ENCODE measurements at places on chromosomes 7 and 10. TPM values are rescaled to one million over a fixed set of nuclear protein-coding genes. Genes with fewer than 3 reads are reported as not detected.

Gene CCDC172
- not detected for polyA plus RNA-seq

DNA sequence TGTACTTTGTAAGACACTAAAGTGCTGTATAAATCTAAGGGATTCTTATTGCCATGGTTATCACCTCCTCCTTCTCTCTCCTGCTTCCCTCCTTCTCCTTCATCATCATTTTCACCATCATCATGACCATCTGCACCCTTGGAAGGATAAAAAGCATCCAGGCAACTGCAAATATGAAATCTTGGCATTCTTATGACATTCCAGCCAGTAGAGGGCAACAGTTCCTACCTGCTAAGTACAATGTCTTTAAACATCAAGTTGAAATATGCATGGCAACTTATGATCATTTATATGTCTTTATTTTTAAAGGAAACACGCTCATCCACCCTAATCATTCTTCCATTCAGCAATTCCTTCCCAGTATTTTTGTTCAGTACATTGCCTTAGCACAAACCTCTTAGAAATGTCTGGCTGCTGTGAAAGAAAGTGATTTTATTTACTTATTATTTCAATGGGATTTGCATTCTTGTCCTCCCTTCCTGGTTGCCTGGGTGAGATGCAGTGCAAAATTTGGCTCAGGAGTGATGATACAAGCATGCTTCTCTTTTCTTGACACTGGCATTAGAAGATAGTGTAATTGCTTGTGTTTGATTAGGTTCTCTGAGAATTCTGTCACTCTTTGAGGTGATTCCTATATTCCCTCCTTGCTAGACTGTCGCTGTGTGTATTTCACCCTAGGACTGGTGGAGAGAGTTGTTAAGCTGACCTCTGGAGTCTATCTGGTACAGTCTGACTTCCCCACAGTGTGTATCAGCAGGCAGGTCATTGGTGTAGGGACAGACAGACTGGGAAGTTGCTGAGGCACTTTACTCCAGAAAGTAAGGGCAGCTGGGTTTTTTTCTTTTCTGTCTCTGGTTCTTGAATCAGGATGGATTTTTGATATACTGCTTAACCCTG, 188.5 kb upstream of the BMPER start:
- no peak for DNase-seq
- H3K36me3 ChIP-seq = peaks cover 5% of the 10 kb centered on the region
- no peak overlapping the region for H3K4me3 ChIP-seq
- no peak overlapping the region for H3K27ac ChIP-seq
- peaks cover 4% of the 10 kb centered on the region for H3K27me3 ChIP-seq

DNA sequence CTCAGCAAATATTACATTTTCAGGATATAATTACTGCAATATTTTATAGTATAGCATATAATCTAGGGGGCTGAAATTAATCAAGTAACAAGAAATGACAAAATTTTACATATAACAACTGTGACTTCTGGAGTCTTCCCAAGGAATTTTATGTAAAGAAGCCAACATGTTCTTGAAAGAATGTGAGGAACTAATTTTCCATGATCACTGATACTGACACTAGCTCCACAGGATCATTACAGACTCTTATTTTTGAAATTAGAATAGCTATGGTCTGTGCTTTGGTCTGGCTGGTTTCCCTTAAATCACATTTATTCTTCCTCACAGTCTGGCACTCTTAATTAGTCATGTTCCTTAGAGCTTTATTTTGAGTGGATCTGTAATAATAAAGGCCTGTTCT, 267.7 kb upstream of the SEMA3A start:
- no peak for DNase-seq
- H3K36me3 ChIP-seq = no peaks in the 10 kb centered on the region
- no peak overlapping the region for H3K4me3 ChIP-seq
- no peaks in the 10 kb centered on the region for H3K4me1 ChIP-seq
- H3K27me3 ChIP-seq = no peaks in the 10 kb centered on the region

- H3K27me3 ChIP-seq = no peaks in the 10 kb centered on the region
- DNase-seq = no peak
- H3K4me3 ChIP-seq = no peak overlapping the region
- peaks cover 57% of the 10 kb centered on the region for H3K4me1 ChIP-seq
- peaks cover 20% of the 10 kb centered on the region for H3K36me3 ChIP-seq
- peak overlapping the region; percentile 79 for H3K27ac ChIP-seq
Observed at GRCh38 chr7:1021366-1021765, 23.0 kb upstream of the GPR146 start.

DNA sequence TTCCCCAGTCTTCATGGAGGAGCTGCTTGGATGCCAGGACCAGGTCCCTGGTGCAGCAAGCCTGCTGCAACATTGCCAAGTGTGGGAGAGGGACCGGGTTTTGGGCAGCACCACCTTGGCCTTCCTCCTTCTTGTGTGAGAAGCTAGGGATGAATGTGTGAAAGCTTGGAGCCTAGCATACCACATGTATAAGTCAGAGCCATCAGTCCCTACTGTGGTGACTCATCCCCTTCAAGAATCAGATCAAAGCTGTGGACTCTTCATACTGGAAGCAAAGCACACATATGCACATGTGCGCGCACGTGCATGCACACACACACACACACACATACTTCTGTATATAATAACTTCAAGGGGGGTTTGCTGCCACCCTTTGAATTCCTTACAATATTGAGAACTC, 527.8 kb downstream of the LRMDA start:
- H3K4me3 ChIP-seq = no peak overlapping the region
- DNase-seq = no peak
- H3K4me1 ChIP-seq = no peaks in the 10 kb centered on the region
- H3K27me3 ChIP-seq = no peaks in the 10 kb centered on the region

- peak; percentile 12 for DNase-seq
- H3K27me3 ChIP-seq = peaks cover 4% of the 10 kb centered on the region
- no peak overlapping the region for H3K4me3 ChIP-seq
- no peak overlapping the region for H3K27ac ChIP-seq
- H3K36me3 ChIP-seq = no peaks in the 10 kb centered on the region
Observed at GRCh38 chr10:36725581-36726520, 399.5 kb upstream of the ANKRD30A start.

DNA sequence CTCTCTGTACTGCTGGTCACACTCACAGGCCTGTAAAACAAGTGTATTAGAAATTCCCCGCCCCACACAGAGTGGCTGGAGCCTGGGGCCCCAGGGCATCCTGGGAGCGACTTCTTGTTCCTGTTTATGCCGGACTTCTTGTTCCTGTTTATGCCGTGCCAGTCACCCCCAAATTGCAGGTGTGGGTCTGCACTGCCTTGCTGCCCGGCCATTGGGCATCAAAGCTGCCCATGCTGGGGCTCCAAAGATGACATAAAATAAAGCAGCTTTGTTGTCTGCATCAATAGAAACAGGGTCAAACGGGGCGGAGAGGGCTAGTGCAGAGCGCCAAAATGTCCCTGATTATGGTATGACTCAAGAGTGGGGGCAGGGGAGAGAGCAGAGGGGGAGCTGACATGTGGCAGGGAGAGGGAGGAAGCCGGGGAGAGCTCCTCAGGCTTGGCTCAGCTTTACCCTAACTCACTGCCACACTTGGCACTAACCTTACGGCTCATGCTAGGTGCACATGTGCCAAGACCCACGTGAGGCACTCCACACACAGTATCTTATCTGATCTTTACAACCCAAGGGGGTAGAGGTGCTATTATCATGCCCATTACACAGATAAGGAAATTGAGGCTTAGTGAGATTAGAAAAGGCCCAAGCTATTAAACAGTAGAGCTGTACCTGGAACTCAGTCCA, 98.4 kb downstream of the PIP4K2A start:
- DNase-seq = peak; percentile 26
- H3K27ac ChIP-seq = peak overlapping the region; percentile 98
- H3K36me3 ChIP-seq = no peaks in the 10 kb centered on the region
- no peaks in the 10 kb centered on the region for H3K27me3 ChIP-seq
- peaks cover 76% of the 10 kb centered on the region for H3K4me1 ChIP-seq

DNA sequence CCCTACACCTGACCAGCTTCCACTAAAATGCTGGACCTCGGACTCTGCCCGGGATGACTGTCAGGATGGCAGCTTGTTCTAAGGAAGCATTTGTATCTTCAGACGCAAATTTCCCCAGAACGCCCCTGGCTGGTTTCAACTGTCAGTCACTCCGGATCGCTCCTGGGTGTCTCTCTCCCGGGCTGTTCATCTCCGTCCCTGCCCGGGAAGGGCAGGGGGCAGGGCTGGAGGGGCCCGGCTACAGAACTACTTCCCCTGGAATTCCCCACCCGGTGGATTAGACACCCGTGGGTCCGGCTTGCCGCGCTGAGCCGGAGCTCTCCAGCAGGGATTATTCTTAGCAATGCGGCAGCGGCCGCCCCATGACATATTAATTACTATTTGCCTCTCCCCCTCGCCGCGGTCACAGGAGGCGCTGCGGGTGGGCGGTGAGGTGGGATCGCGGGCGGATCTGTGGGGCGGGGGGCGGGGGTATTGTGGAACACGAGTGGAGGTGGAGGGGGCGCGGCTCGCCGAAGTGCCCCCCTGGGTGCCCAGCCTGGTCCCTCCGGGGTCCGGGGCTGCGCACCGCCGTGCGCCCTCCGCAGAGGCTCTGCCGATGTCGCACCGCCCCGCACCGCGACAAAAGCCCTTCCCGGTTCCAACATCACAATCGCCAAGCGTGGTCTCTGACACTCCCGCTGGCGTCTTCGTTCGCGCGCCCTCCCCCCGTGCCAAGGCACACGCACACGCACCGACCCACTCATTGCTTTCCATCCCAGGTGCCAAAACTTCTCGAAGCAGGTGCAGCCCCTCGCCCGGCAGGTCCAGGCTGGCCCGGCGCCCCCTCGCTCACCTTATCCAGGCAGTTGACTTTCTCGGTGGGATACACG, 276.1 kb upstream of the NEBL start:
- peaks cover 73% of the 10 kb centered on the region for H3K27me3 ChIP-seq
- H3K4me3 ChIP-seq = no peak overlapping the region
- peaks cover 7% of the 10 kb centered on the region for H3K36me3 ChIP-seq
- no peak for DNase-seq

GRCh38 chr7:114799628-114800028, 122.3 kb upstream of the MDFIC start:
- no peak overlapping the region for H3K4me3 ChIP-seq
- no peak overlapping the region for H3K27ac ChIP-seq
- no peaks in the 10 kb centered on the region for H3K4me1 ChIP-seq
- H3K27me3 ChIP-seq = peaks cover 4% of the 10 kb centered on the region
- no peak for DNase-seq
- no peaks in the 10 kb centered on the region for H3K36me3 ChIP-seq

- H3K27me3 ChIP-seq = no peaks in the 10 kb centered on the region
- peak within 1 kb of the TSS; percentile 98 for H3K4me3 ChIP-seq
- peaks cover 50% of the 10 kb centered on the region for H3K4me1 ChIP-seq
- H3K27ac ChIP-seq = peak within 1 kb of the TSS; percentile 99
- DNase-seq = peak; percentile 86
Observed at GRCh38 chr10:98446661-98447221, at the start of gene HPS1. Gene HPS1, minus strand, starts transcription at chr10:98446935. Its CDS starts 3,695 bp downstream, at chr10:98443240.
